ENCODE measurements at places on chromosomes 3 and 15.
A peak's percentile ranks its signal among the peaks of the same experiment; 100 is the strongest.

DNA sequence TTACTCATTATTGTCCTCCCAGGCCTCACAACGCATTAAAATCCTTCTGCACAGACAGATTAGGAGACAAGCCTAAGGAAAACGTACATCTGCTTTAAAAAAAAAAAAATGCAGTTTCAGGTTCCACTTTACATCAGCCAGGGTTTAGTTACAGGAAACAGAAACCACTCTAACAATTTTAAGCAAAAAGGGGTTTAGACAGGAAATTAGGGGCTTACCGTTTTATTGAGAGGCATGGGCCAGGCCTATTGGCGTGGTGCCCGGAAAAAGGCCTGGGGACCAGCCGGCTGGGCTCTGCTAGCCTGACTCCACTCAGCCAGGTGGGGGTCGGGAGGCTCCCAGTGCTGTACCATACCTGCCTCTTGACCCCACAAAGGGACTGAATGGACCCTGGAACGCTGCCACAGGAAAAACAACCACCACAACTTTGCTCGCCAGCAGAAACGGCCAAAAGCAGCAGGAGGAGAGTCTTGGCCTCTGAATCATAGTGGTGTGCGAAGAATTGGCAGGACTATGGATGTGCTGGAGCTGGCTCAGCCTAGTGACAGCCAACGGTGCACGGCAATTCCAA, 124.3 kb downstream of the CHSY1 start:
- DNase-seq = no peak

GRCh38 chr3:31495971-31496665, 36.6 kb upstream of the STT3B start:
- no peak for DNase-seq

DNA sequence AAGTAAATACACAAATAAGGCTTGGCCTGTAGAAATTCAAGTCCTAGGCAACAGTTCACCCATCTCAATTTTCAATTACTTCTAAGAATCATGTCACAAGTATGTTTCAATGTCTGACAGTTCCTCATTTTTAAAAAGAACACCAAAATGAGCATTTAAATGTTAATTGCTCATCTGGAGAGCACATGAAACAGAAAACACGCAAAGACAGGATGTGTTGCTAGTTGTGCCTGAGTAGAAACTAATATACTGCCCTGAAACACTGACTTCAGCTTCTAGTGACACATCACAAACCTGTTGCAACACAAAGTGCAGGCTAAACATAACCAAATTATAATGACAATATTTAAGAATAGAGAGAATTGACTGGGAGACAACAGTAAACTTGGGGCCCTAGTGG, 167.3 kb upstream of the THBS1 start:
- DNase-seq = no peak

- no peak for DNase-seq
Observed at GRCh38 chr3:129371041-129371826, 57.2 kb downstream of the EFCAB12 start.

DNA sequence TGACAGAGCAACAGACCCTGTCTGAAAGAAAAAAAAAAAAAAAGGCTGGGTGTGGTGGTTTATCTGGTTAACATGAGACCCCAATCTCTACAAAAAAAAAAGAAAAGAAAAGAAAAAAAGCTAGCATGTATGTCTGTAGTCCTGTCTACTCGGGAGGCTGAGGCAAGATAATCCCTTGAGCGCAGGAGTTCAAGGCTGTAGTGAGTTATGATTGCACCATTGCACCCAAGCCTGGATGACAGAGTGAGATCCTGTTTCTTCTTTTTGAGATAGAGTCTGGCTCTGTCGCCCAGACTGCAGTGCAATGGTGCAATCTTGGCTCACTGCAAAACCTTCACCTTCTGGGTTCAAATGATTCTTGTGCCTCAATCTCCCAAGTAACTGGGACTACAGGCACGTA, 8.4 kb upstream of the DHX30 start:
- no peak for DNase-seq

- DNase-seq = no peak
Observed at GRCh38 chr3:130259166-130259874, 86.2 kb upstream of the COL6A5 start.

DNA sequence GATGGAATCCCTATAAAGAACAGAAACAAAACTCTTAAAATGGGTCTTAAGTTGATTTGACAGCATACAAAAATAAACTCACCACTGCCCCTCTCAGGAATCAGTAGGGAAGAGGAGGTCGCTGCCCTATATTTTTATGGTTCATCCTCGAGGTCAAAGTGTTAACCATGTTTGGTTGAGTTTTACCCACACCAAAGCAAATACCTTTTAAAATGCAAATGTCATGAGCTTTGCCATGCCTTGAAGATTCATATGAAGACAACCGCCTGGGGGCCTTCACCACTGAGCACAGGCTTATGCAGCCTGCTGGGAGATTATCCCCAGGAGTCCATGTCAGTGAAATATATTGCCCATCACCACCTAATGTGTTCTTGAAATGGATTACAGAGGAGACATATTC, 66.1 kb downstream of the GLB1 start:
- DNase-seq = no peak

GRCh38 chr15:25527118-25527517, 88.3 kb upstream of the UBE3A start:
- DNase-seq = no peak

DNA sequence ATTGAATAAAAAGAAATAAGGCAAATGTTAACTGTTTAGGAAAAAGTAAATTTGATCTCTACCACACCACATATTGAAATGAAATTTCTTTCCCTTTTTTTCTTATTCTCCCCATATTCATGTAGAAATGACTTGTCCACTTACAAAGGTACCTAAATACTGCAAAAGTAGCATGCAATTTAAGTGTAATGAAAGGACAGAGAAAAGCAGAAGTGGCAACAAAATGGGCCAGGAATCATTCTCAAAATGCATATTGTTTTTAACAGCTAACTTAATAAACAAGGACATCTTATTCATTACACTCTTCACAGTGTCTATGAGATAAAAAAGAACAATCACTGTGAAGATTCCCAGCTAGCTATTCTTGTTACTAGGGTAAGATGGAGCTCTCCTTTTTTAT, 40.6 kb upstream of the FGF7 start:
- no peak for DNase-seq

GRCh38 chr3:12986986-12987385, 86.2 kb downstream of the IQSEC1 start:
- no peak for DNase-seq

- DNase-seq = no peak
Observed at GRCh38 chr15:35325374-35325941, 220.5 kb downstream of the DPH6 start.

GRCh38 chr3:35954413-35954812, 315.1 kb downstream of the ARPP21 start:
- no peak for DNase-seq

DNA sequence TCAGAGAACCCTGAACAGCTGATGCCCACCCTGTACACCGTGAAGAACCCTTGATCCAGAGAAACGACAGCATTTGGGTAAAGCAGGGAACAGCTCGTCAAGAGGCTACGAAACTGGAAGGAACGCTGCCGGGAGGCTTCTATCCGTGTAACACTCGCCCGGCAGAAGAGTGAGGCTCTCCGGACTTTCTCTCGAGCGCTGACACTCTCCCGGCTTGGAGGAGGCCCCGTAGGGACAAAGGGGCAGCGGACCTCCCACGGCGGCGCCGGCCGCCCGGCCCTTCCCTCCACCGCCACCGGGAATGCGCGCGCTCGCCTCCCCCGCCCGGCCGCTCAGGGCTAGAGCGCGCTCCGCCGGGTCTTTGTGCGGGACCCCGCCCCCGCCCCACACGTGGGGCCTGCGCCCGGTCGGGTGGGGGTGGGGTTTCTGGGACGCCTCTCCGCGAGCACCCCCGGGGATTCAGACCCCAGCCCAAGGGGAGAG, 1.7 kb downstream of the HYAL2 start:
- DNase-seq = no peak

DNA sequence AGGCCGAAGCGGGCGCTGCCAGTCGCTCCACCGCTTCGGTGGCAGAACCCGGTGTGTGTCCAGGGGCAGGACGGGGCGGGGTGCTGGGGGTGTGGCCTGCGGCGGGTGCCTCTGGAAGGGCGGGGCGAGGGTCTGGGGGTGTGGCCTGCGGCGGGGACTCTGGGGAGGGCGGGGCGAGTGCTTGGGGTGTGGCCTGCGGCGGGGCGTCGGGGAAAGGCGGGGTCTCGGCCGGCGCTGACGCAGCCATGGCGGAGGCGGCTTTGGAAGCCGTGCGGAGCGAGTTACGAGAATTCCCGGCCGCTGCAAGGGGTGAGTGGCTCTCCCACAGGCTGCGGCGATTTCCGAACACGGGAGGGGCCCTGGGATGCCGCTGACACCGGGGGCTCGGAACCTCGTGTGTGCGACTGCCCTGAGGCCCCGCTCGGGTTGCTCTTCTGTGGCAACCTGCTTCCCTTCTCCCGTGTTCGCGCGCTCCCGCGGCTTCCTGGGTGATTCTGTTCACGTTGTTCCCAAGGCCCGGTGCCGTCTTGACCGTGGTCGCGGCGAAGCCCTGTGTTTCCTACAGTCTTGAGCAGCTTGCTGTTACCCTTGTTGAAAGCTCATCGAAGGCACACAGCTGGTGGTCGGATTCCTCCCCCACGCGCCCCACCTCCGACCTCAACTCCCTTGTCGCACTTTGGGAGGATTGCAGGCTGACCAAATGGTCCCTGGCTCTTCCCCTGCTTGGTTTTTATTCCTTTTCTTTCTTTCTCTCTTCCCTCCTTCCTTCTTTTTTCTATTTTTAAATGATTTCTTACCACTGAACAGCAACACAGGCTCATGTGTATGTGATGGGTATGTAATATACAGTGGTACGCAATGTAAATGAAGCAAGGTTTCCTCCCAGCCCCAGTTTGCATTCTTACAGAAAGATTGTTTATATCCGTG, at the start of gene JMJD7:
Gene JMJD7, plus strand, starts transcription at position 213 of the 927 bp plus-strand sequence. Its CDS starts 33 bp downstream, at position 246.
- DNase-seq = peak; percentile 94

DNA sequence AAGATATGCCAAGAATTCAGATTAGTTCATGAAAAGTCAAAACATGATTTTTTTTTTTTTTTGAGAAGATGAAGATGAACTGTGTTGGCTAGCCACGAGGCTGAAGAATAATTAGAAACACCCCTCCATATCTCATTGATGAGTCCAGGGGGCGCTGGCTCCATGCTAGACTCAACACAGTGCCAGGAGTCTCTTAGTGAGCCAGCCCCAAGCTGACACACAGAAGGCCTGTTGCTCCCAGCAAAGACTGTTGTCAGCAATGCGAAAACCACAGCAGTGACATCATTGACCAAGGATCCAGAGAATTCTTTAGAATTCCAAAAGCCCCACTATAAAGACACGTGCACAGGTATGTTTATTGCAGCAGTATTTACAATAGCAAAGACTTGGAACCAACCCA, 185.2 kb downstream of the ANXA2 start:
- DNase-seq = no peak

- DNase-seq = no peak
Observed at GRCh38 chr15:98174286-98174685, 213.8 kb downstream of the ARRDC4 start.

- DNase-seq = no peak
Observed at GRCh38 chr15:26081758-26082220, 218.7 kb upstream of the ATP10A start.

DNA sequence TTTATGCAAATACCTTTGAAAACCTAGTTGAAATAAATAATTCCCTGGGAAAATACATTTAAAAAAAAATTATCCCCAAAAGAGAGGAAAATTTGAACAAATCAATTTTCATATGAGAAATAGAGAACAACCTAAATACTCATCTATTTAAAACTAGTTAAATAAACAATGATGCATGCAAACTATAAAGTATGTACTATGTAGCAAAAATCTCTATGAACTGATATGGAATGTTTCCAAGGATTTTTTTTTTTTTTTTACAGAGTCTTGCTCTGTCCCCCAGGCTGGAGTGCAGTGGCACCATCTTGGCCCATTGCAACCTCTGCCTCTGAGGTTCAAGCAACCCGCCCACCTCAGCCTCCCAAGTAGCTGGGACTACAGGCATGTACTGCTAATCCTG, 27.2 kb upstream of the B3GALNT1 start:
- DNase-seq = no peak

- DNase-seq = no peak
Observed at GRCh38 chr15:57436166-57436565, 59.9 kb downstream of the CGNL1 start.

- DNase-seq = no peak
Observed at GRCh38 chr3:115633467-115633866, 10.2 kb downstream of the GAP43 start.
